ENCODE measurements at places on chromosomes 3 and 15. TPM values are rescaled to one million over a fixed set of nuclear protein-coding genes. Genes with fewer than 3 reads are reported as not detected.
A peak's percentile ranks its signal among the peaks of the same experiment; 100 is the strongest.

DNA sequence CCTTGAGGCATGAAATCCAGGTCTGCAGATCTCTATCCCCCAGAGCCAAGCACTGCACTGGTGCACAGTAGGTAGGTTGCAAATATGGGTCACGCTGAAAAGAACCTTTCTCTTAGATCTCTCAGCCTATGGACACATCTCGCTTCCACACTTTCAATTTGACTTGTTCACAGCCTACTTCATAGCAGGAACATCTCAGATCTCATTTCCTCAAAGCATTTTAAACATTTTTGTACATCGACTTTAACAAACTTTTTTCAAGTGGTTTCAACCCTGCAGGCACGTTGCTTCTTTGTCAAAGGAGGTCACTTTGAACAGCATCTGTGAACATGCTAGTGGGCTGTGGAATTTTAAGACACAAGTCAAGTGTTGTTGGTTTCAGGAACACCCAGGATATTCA is 76.0 kb downstream of the SLC12A8 start:
- DNase-seq, result no peak

- DNase-seq, result peak; percentile 53
These were observed 92.6 kb upstream of the VGLL4 start for GRCh38 chr3:11736136-11736833.

GRCh38 chr3:27963519-27963918 is 241.4 kb upstream of the EOMES start:
- DNase-seq, result no peak

DNA sequence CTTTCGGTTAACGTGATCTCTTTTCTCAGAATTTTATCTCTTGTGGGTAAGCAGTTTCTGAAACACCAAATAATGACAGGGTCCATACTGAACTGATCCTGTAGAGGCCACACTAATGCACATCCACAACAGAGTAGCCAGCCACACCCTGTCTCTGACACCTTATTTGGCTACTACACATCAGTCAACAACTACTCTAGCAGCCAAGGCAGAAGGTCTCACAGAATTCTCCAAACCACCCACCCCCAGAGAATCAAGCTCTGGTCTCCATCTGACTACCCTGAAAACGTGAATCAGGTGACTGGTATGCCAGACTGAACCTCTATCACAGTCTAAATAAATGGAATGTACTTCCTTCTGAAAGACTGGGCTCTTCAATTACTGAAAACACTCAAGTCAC is 38.0 kb downstream of the EDC3 start:
- no peak for DNase-seq

- DNase-seq, result no peak
These were observed 5.1 kb downstream of the LACTB start for GRCh38 chr15:63126726-63127125.

DNA sequence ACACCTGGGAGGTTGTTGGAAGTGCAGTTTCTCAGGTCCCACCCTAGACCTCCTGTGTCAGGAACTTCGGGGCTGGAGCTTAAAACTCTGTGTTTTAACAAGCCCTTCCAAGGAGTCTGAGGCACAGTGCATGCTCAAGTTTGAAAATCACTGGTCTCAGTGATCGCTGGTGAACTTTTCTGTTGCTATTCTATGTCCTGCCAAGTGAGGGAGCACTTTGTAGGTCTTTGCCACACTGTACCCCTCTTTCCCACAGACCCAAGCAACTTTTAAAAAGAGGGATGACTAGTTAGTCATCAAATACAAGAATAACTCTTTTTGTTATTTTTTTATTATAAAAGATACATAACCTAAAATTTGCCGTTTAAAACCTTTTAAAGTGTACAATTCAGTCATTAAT is 133.7 kb downstream of the AGBL1 start:
- no peak for DNase-seq

GRCh38 chr15:98358971-98359370 is 289.4 kb upstream of the IGF1R start:
- no peak for DNase-seq

DNA sequence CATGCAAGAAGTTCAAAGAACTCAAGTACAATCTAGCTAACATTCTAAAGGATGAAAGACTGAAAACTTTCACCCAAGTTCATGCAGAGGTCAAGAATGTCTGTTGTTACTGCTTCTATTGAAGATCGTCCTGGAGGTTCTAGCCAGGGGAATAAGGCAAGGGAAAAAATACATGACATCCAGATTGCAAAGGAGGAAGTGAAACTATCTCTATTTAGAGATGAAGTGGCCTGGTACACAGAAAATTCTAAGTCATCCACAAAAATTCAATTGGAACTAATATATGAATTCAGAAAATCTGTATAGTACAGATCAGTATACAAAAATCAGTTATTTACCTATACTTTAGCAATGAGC is 693.0 kb downstream of the NR2F2 start:
- no peak for DNase-seq

DNA sequence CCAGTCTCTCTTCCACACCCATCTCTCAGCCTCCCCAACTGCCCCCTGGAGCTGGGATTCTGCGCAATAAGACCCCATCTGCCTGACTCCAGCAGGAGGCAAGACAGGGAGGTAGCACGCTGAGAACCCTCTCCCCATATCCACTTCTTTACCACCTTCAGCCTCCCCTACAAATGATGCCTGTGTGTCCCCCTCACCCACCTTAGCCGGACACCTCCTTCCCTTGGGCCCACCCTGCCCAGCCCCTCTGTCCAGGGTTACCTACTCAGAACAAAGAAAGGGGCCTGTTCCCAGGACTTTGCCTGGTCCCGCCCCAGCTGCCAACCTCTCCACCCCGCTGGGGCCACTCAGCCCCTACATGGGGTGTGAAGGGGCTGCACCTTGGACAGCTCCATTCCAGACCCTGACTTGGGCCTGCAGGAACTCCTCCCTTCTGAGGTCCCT is 40.8 kb upstream of the ATP2B2 start:
- no peak for DNase-seq

DNA sequence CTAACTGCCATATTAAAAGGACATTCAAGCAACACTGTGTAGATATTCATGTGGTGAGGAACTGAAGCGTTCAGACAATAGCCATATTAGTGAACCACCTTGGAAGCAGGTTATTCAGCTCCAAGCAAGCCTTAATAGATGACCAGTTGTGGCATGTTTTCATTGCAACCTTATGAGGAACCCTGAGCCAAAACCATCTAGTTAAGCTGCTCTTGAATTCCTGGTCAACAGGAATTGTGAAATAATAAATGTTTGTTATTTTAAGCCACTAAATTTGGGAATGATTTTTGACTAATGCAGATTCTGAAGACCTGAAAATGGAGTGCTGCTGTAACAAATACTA is 73.0 kb downstream of the SPRED1 start:
- no peak for DNase-seq

DNA sequence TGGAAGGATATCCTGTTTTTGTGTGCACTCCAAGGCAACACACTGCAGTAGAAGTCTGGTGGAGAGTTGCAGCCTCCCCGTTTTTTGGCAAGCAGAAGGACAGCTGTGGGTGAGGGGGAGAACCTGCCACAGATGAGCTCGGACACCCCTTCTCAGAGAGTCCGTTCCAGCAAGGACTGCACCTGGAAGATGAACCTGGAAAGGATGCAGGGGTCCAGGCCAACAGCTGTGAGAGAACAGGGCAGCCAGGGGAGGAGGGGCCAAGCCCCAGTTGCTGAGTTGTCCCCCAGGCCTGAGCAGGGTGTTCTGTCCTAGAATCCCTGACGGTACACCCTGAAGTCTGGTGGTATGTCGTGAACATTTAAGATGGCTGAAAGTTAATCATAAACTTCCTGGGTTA is 30.2 kb downstream of the ZXDC start:
- DNase-seq, result peak; percentile 38

- DNase-seq, result no peak
These were observed 8.6 kb downstream of the CEP152 start for GRCh38 chr15:48802257-48802656.

DNA sequence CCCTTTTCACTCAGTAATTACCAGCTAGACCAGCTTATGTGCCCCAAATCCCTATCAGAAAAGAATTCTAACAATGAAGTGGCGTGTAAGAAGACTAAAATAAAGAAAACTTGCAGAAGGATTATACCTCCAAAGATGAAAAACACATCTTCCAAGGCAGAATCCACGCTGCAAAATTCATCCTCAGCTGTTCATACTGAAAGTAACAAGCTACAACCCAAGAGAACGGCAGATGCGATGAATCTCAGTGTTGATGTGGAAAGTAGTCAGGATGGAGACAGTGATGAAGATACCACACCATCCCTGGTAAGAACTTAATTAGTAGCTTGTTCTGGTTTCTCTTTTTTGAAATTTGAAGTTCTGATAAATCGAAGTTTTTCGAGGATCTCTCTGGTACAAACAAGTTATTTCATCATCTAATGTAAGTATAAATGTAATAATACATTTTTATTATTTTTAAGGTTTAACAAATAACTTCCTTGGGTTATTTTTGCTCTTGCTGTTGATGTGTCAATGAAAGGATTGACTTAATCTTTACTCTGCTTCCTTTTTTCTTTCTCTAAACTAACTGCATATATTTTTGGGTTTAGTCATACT is 1.4 kb downstream of the WDR76 start:
- DNase-seq, result no peak

- peak; percentile 81 for DNase-seq
These were observed 1.7 kb downstream of the RORA start for GRCh38 chr15:61227269-61227949.

- no peak for DNase-seq
These were observed 1105.9 kb downstream of the NAALADL2 start for GRCh38 chr3:175965036-175965435.

DNA sequence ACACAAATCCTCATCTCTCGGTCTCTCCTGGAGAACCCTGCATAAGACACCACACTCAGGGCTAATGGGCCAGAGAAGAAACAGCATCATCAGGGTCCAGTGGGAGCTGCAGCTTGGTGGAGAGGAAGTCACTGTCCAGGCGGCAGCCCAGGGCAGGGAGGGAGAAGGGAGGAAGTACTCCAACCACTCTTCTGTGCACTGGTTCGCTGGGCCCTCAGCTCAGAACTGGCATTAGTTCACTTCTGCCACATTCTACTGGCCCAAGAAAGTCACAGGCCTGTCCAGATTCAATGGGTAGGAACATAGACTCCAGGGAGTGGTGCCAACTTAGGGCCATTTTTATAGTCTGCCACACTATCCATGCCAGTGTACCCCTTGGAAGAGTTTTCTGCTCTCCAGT is 169.0 kb downstream of the ABHD5 start:
- no peak for DNase-seq

DNA sequence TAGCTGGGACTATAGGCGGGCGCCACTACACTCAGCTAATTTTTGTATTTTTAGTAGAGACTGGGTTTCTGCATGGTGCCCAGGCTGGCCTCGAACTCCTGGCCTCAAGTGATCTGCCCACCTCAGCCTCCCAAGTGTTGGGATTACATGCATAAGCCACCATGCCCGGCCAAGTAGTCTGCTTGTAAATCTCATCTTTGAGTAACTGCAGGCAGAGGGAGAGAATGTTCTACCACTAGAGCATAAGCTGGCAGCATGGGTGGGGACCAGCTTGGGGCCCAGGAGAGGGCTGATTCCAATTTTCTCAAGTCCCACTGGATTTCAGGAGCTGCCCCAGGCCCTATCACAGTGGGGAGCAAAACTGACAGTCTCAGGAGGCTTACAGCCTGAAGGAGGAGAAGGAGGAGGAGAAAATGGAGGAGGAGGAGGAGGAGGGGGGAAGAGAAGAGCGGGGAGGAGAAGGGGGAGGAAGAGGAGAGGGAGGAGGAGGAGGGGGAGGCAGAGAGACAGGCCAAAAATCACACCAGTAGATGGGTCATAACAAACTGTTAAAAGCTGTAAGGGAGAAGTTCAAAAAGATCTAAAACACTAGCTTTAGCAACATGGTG is 229.1 kb upstream of the IGF1R start:
- DNase-seq, result no peak

DNA sequence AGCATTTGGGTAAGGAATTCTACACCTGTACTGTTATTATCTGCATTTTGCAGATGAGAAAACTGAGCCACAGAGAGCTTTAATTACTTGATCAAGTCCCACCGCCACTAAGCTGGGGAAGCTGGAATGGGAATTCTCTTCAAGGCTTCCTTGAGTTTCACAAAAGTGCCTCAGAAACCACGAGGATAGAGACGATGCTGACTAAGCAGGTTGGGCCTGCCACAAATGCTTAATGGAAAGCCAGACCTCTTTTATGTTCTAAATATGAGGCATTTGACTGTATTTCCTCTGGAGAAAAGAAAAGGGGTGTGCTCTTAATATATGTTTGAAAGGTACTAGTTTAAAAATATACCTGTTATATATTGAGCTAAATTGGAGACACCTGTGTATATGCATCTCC is 34.7 kb downstream of the ADAMTS9 start:
- no peak for DNase-seq

GRCh38 chr3:190165253-190165652 is 44.6 kb upstream of the P3H2 start:
- DNase-seq, result no peak

- DNase-seq, result no peak
These were observed 278.0 kb upstream of the NECTIN3 start for GRCh38 chr3:110793611-110794010.

Gene HHLA2
- total RNA-seq, result not detected

Gene TRAT1
- 1.3 TPM for total RNA-seq

Gene NR1I2
- total RNA-seq, result 0.19 TPM

Gene C2CD4A
- not detected for total RNA-seq

Gene STRIT1
- not detected for total RNA-seq

Gene GOLGA8K
- 3.2 TPM for total RNA-seq
